Left renal cortex interstitium (tissue), 4 donors: ENCODE measurements at places on chromosomes 1 and 21.
A peak's percentile ranks its signal among the peaks of the same experiment; 100 is the strongest.

- DNase-seq, result no peak
These were observed 20.4 kb downstream of the AIM2 start for GRCh38 chr1:159056069-159056698.

GRCh38 chr1:101706366-101706765, 290.4 kb downstream of the OLFM3 start:
- DNase-seq, result no peak

- DNase-seq, result peak; percentile 34
These were observed 68.7 kb downstream of the TEX35 start for GRCh38 chr1:178581351-178582303.

- DNase-seq, result no peak
These were observed 89.9 kb upstream of the IPO9 start for GRCh38 chr1:201739080-201739479.

DNA sequence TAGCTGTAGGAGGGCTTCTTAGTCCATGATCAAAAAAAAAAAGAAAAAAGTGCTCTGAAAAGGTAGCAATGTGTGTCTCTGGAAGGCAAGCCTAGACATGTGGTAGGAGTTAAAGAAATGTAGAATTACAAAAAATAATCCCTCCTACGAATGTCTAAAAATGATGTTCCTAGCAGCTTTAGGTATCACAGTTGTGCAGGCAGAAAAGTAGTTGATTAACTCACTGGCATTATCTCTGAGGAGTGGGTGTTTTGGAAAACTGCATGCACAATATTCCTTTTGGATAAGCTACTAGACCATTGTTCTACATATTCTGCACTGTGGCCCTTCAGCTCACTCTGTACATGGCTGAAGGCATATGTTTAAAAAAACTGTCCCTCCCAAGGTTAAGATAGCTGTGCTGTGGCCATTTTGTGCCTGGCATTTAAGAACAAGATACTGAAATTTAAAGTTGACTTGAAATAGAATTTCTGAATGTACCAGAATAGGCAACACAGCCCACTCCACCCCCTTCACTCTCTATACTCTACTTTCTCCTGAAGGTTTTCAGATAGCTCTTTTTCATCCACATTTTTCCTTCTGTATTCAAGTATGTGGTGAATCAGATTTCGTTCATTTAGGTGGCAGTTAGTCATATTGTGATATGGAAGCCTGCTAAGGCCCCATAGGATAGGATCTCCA, 463.9 kb upstream of the LRRC7 start:
- DNase-seq, result no peak

- DNase-seq, result peak; percentile 39
These were observed 43.4 kb upstream of the SLC19A2 start for GRCh38 chr1:169529068-169529642.

DNA sequence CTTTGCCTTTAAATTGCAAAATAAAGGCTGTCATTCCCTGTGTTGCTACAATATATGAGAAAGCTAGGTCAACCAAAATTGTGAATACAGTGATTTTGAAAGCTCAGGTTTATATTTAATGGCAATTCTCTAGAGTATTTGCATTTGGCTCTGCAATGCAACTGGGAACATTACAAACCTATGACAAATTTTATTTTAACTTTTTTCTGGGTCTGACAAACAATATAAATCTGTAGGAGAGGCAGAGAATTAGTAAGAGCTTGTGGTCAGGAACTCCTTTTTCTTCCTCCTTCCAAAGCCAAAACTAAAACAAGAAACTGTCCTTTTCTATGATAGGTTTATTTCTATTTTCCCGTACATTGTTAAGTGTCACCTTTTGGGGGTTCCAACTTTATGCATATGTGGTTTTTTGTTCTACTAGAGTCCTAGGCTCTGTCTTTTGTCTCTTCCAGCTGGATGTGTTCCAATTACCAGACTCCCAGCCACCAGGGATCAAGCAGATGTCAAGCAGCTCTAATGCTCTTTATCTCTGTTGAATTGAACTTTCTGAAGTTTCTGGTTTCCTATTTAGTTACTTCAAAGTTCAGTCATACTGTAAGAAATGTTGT, 106.9 kb downstream of the ASH1L start:
- no peak for DNase-seq

DNA sequence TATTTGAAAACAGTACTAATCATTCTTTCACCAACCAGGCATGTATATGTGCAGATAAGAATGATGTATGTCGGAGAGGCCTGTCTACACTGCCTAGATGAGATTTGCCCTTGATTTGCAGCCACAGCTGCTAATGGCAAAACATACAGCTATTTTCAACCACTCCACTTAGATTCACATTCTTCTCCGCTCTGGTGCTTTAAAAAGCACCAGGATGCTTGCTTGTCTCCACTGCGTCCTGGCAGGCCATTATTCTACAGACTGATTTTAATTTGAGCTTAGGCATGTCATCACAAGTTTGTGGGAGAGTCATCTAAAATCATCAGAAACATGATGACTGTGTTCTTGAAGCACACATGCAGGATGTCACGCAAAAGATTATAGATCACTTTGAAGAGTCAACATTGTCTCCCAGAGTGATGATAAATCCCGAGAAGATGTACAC, 119.0 kb upstream of the NRIP1 start:
- DNase-seq, result no peak

GRCh38 chr21:39022466-39022862, 160.8 kb downstream of the PSMG1 start:
- DNase-seq, result no peak

- no peak for DNase-seq
These were observed 162.6 kb upstream of the USP25 start for GRCh38 chr21:15567191-15567590.

- no peak for DNase-seq
These were observed 50.3 kb upstream of the COA6 start for GRCh38 chr1:234322979-234323378.

DNA sequence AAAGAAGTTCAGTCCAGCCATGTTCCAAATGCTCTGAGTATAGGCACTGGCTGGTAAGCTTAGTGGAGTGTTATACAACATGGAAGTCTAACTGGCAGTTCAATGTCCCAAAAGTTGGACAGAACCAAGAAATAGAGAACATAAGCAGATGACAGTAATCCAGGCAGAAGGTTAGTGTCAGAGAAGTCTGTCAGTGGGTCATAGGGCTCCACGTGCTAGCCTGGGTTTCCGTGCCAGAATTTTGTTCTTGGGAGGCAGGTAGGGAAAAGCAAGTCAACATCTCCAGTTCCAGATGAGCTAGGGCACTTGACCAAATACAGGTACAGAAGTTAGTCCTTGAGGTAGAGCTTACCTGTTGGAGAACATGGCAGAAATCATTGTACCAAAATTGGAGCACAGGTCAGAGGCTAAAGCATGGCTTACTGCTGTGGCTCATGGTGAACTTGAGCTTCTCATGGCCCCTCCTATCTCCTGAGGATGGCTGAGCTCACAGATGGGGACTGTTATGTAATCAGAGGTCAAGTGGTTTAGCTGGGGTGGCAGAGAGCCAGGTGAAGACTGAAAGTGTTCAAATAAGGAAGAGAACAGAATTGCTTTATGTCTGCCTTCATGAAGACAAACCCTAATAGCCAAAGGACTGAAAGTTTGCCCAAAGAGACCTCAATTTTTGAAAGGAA, 170.8 kb downstream of the NFIA start:
- no peak for DNase-seq
